D341Med (cell line): ENCODE measurements at places on chromosomes 6 and 20.

DNA sequence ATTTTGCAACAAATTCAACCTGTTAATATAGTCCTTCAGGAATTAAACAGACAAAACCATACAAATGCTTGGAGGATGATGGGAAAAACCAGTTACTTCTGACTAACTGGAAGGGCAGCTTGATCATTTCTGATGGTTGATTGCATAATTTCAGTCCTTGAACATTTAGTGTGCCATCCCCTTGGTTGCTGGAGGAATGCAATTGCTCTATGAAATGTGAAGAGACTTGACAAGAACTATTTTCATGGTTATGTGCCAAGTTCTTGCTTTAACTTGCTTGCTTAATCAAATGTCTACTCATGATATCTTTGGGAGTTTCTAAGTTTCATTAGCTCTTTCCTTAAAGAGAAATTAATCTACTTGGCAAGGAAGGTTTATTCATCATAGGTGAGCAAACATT, 45.2 kb downstream of the ANKEF1 start:
- no peak for DNase-seq

DNA sequence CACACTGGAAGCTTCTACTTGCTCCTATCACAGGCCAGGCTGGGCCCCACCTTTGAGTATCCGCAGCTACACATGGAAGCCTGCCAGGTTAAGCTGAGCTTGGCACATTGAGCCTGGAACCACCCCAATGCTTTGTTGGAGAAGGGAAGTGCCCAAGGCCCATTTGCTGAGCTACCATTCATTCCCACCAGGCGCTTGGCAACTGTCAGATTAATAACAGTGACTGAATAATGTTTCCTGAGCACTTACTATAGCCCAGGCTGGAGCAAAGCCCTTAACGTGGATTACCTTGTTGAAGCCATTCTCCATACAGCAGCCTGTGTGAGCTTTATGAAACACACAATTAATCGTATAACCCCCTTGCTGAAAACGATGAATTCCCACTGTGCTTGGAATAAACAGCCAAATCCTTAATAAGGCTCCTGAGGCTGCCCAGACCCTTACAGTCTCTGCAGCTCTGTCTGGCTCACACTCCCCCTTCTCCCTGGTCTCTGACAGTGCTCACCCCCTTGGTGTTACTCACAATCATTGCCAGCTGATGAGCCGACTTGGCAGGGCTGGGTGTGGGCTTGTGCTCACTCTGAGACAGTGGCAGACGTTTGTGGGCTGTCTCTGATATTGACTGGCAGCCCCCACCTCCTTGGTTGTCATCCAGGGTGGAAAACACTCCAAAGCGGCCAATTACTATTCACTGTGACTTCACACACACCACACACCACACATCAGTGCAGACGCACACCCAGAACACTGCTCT, 357.1 kb downstream of the MAFB start:
- no peak for DNase-seq

DNA sequence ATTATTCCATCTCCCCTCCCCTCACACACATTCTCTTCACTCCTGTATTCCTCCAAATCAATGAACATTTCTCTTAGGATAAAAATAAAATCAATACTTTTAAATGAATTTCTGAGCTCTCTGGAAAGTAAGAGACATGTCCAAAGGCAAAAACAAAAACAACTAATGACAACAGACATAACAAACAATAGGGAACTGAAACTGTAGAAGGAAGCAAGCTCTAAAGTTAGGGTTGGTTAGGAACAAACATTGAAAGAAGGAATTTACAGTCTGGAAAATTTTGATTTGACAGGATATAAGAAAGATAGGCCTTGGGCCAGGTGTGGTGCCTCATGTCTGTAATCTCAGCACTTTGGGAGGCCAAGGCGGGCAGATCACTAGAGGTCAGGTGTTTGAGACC, 17.5 kb upstream of the MYCT1 start:
- DNase-seq: no peak

- DNase-seq: no peak
Measured at GRCh38 chr20:63475209-63475608, 2.8 kb upstream of the KCNQ2 start.
